Non-pigmented ciliary epithelial cell (primary cell): ENCODE measurements at places on chromosomes 4 and X.

GRCh38 chr4:100428051-100428450 is 89.8 kb downstream of the EMCN start:
- DNase-seq, result peak; percentile 49

GRCh38 chr4:153115322-153116290 is 88.6 kb upstream of the TRIM2 start:
- peak; percentile 64 for DNase-seq

GRCh38 chr4:119025916-119026661 is 109.5 kb upstream of the MYOZ2 start:
- DNase-seq, result peak; percentile 74

- DNase-seq, result no peak
These were observed 27.7 kb downstream of the HERC3 start for GRCh38 chr4:88619971-88620370.

DNA sequence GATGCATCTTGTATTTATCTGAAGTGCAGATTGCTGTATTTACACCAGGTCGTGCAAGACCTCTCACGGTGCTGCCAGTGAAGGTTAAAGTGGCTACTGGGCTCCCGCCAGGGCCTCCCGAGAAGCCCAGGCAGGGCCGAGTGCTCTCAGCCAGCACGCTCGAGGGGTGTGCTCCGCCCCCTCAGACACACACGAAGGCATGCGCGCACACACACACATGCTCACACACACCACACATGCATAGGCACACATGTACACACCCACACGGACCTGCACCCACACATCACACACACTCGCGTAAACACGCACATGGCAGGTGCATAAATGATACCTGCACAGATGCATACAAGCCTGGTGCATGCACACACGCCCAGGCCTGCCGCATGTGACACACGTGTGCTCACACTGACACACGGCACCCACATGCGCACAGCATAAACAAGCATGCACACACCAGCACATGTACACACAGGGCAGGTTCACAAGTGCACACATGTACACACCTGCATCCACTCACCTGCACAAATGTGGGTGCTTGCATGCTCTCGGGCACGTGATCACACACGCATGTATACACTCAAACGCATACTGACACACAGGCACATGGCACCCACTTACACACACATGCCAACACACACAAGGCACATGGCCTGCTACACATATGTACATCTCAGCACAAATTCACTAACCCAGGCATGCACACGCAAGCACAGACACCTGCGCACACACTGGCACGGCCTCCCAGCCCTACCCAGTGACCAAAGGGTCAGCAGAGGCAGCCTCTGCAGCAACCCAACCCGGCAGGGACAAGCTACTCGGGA is 71.6 kb downstream of the FAM53A start:
- no peak for DNase-seq

- DNase-seq, result no peak
These were observed 10.2 kb downstream of the BEND2 start for GRCh38 chrX:18210470-18210869.

DNA sequence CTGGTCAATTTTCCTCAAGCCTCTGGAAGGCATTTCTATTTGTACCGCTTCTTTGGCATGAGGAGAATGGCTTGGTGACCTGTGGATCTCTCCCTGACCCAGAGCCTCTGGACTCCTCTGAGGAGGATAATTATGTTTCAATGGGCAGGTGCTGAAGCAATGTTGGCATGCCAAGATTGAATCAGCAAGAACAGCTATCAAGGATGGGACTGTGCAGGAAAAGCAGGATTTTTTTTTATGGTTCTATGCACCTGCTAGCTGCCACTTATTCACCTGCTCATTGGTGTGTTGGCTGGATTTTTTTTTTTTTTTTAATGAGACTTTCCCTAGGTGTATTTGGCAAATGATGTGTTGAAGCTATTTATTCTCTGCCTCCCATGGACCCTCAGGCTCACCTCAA is 821.2 kb downstream of the RPA4 start:
- no peak for DNase-seq

- no peak for DNase-seq
These were observed 62.3 kb upstream of the PDE5A start for GRCh38 chr4:119690871-119691270.

- DNase-seq, result no peak
These were observed 44.9 kb downstream of the SH3KBP1 start for GRCh38 chrX:19842542-19842941.

GRCh38 chr4:99808260-99808857 is 8.3 kb upstream of the DAPP1 start:
- no peak for DNase-seq
